ENCODE measurements at places on chromosomes 2 and 18.

DNA sequence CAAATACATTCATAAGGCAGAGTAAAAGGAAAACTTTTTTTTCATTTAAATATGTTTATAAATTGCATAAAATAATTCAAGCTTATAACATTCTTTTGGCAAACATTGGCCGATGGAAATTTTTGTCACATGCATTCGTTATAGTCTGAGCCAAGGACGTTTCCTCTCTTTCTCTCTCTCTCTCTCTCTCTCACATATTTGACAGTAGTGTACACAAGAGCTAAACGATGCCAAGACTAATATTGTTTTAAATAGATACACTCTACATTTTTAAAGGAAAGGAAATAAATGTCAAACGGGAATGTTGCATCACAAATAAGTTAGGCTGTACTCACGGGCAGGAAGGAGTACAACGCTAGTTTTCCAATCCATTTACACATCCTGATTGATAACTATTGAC, 251.1 kb upstream of the SMIM21 start:
- no peak for DNase-seq

GRCh38 chr2:168789776-168790175, 12.7 kb upstream of the NOSTRIN start:
- no peak for DNase-seq

DNA sequence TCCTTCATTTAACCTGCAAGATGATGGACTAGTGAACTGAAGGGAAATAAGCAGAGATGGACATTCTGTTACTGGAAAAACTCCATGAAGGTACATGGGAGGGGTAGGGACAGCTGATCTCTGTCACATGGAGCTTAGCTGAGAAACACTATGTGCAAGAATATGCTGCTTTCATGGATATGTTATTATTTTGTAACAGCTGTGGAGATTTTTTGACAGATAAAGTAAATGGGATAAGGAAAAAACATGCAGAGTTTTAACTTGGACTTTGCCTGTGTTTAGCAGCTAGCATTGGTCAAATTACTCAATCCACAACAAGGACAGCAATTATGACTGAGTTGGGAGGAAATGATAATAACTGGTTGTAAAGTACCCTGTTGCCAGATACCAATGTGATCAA, 28.7 kb upstream of the HNRNPA3 start:
- no peak for DNase-seq

DNA sequence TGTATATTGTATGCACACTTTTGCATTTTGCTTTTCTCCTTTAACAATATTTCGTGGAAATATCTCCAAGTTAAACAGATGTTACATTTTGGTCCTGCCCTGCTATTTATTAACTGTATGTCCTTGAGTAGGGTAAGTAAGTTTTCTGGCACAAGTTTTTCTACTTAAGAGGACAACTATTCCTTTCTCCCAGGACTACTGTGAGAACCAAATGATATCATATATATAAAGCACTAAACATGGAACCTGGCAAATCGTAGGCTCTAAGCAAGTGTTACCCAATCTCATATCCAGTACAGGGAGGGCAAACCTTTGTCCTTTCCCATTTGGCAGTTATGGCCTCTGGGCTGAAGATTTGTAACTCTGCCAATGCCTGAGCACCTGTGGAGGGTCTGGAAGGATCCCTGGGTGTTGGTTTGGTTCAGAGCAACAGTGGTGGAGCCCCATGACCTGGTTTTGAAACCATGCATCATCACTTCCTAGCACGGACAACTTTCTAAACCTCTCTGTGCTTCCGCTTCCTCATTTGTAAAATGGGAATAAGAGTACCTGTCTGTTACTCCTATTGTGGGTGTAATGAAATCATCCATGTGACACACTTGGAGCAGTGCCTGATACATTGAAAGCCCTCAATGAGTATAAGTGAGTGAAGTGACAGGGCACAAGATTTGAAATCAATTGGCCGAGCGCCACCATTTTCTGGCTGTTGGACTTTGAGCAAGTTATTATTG, 28.3 kb upstream of the ICOS start:
- DNase-seq: no peak

GRCh38 chr2:3154700-3155099, 222.9 kb downstream of the EIPR1 start:
- no peak for DNase-seq

GRCh38 chr18:10122988-10123950, 209.5 kb downstream of the VAPA start:
- DNase-seq: no peak

GRCh38 chr2:17878281-17879136, at the start of gene KCNS3:
Gene KCNS3, plus strand, starts transcription at chr2:17878667. Its CDS starts 52,342 bp downstream, at chr2:17931009.
- DNase-seq: no peak

DNA sequence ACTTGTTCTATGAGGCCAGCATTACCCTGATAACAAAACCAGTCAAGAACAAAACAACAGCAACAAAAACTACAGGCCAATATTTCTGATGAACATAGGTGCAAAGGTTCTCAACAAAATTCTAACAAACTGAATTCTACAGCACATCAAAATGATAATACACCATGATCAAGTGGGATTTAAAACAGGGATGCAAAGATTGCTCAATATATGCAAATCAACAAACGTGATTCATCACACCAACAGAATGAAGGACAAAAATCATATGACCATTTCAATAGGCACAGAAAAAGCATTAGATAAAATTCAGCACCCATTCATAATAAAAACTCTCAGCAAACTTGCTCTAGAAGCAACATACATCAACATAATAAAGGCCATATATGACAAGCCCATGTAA, 173.6 kb downstream of the CAMKMT start:
- no peak for DNase-seq

DNA sequence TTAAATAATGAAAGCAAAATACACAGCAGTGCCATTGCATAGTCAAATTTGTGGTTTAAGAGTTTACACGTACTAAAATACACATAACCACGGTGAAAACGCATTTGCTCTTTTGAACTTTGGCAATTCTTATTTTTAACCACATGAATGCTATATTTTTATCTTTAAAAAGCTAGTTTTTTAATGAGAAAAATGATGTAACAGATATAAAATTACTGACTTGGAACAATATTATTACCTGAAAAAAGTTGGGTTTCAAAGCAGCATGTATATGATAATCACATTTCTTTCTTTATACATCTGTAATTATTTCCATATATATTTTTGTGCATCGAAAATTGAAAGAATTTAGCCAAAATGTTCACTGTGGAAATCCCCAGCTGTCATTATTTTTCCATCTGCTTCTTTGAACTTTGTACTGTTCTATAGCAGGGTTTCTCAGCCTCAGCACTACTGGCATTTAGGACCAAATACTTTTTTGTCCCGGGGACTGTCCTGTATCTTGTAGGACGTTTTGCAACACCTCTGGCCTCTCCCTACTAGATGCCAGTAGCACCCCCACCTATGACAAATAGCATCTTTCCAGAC, 75.9 kb upstream of the CAB39 start:
- DNase-seq: no peak

- no peak for DNase-seq
Observed at GRCh38 chr18:27599202-27599829, 414.2 kb upstream of the CHST9 start.

GRCh38 chr2:34912084-34912483, 1313.0 kb upstream of the FAM98A start:
- DNase-seq: no peak

- no peak for DNase-seq
Observed at GRCh38 chr2:121335294-121336290, 50.6 kb upstream of the TFCP2L1 start.

DNA sequence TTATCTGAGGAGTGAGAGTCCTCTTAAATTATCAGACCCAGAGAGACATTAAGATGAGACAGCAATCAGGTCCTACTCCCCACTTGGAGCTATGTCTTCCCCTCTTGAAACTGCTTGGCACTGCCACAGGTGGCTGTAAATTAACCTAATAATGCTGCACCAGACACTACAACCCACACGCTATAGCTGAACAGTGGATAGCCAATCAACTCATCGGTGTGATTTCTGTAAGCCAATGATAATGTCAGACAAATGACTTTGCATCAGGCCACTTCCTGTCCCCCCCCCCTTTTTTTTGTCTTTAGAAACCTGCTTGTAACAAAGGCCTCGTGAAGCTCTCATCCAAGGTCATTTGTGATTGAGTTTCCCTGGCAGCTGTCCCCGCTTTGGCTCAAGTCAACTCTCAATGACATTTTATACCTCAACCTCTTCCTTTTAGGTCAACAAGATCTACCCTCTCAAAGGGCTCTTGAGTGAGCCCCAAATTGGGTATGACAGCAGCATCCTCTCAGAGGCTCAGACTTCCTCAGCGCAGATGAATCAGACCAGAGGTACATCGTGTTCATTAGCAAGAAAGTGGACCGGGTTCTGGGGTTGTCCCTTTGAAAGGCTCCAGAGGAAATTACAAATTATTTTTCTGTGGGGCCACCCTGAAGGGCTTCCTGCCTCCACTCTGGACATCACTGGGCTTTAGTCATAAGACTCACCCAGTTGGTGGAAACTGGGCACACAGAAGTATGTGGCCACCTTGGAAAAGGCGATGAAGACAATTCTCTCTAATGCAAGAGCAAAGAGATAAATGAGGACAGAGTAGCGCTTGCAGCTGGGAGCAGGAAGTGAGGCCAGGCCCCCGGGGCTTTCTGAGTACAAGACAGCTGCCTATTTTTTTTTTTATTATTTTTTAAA, 73.6 kb downstream of the COPS8 start:
- no peak for DNase-seq

- DNase-seq: no peak
Observed at GRCh38 chr18:54135216-54135615, 89.3 kb downstream of the MBD2 start.

DNA sequence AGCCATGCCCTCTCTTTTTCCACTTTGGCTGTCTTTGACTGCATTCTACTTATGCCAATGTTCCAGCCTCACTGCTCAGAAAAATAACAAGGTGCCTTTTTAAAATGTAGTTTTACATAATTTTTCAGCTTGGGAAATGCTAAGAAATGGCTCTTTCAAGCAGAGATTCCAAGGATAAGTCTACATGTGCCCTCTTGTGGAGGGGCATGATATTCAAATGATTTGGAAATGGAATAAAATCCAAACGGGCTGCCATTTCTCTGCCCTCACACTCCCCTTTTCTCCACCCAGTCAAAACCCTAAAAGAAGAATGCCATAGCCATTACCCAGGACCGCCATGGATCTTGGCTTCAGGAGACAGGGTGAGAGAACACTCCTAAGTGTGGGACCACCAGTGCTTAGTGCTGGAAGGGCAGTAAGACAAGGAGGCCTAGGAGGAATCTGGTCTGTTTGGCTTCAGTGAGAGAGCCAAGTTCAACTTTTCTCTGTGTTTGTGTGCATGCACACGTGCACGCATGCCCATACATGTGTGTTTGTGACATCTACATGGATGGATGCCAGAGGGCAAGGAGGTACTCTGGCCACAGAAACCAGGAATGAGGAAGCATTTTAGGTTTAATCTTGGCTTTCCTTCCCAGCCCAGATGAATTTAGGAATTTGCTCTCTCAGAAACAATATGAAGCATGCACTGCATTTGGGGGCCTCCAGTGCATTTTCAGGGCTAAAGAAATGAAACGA, 174.0 kb upstream of the SLC14A2 start:
- no peak for DNase-seq

GRCh38 chr2:218961229-218961628, 1.8 kb downstream of the CDK5R2 start:
- no peak for DNase-seq

- no peak for DNase-seq
Observed at GRCh38 chr2:217106650-217107014, 246.8 kb upstream of the TNP1 start.

DNA sequence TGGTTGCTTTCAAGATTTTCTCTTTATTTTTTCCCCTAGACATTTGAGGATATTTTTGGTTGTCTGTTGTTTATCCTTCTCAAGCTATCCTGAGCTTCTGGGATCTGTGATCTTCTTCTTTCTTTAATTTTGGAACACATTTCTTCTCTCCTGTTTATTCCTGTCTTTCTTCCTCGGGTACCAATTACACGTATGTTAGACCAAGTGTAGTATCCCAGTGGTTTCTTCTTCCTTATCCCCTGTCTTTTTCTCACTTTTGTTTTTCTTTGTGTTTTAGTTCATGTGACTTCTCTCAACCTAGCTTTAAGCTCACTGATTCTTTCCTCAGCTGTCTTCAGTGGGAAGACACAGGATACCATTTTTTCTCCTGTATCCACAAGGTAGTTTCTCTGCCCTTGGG, 120.0 kb downstream of the GALR1 start:
- DNase-seq: no peak

GRCh38 chr2:144832048-144832447, 312.1 kb upstream of the ZEB2 start:
- no peak for DNase-seq

- no peak for DNase-seq
Observed at GRCh38 chr18:38450876-38451275, 885.3 kb upstream of the CELF4 start.

DNA sequence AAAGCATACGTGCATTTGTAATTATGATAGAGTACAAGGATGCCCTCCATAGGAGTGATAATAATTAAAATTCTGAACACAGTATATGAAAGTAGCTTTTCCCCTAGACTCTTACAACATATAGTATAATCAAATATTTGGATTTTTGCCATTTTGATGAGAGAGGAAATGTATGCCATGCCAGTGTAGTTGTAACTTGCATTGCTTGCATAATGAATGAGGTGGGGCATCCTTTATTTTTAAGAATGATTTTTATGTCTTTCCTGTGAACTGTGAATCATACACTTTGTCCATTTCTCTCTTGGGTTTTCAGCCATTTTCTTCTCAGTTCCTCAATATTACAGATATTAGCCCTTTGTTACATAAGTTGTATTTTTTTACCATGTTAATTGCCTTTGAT, 197.5 kb downstream of the SCG2 start:
- DNase-seq: no peak

- no peak for DNase-seq
Observed at GRCh38 chr18:54206447-54206846, 18.0 kb downstream of the MBD2 start.

GRCh38 chr18:13185675-13186198, 32.8 kb upstream of the LDLRAD4 start:
- DNase-seq: no peak

GRCh38 chr18:78558948-78559347, 420.7 kb upstream of the SALL3 start:
- DNase-seq: no peak

DNA sequence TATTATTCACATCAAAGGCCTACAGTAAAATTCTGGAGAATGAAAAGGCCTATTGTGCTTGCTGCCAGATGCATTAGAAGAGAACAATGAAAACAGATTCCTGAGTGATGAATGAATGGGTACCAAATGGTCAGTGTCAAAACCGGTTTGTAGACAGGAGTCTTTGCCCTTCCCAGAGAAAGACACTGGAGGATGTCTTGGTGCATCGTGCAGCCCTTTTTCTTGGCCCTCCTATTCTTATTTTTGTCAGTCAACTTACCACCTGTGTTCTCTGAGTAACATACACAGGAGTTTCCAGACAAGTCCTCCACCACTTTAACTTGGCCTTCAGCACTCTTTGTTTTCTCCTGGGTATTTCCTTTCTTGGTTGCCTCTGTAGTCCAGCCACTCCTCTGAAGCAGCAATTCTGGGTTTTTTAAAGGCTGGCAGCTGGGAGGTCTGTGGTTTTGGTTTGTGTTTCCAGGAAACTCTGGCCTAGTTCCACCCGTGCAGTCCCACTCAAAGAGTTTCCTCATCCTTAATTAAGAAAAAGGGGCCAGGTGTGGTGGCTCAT, 29.4 kb downstream of the PSTPIP2 start:
- DNase-seq: no peak

GRCh38 chr2:33213244-33213643, 263.2 kb upstream of the RASGRP3 start:
- peak; percentile 37 for DNase-seq

GRCh38 chr2:176582176-176582575, 312.9 kb downstream of the MTX2 start:
- DNase-seq: no peak

GRCh38 chr2:15560140-15560987, 770 bp downstream of the NBAS start:
- no peak for DNase-seq

All from AG09309 (cell line).